ENCODE measurements at places on chromosomes 3 and 15. TPM values are rescaled to one million over a fixed set of nuclear protein-coding genes. Genes with fewer than 3 reads are reported as not detected.

Gene COL6A5
- 0.05 TPM for polyA plus RNA-seq

Gene KIF23
- polyA plus RNA-seq, result 3.1 TPM

Gene SLC2A2
- polyA plus RNA-seq, result not detected

Gene IL5RA
- 0.63 TPM for polyA plus RNA-seq

Gene TXNRD3
- polyA plus RNA-seq, result 11.1 TPM

Gene SELENOK
- polyA plus RNA-seq, result 81.0 TPM

Measured in ovary (tissue), 10 donors.